Posterior cingulate gyrus (tissue), 11 donors: ENCODE measurements at places on chromosomes 16 and 17.

DNA sequence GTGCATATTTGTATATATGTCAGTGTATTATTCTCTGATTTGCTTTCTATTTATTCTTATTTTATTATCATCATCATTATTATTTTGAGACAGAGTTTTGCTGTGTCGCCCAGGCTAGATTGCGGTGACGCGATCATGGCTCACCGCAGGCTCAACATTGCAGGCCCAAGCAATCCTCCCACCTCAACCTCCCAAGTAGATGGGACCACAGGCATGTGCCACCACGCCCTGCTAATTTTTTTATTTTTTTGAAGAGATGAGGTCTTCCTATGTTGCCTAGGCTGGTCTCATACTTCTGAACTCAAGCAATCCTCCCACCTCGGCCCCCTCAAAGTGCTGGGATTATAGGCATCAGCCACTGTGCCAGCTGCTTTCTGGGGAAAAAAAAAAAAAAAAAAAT, 8.4 kb upstream of the ARHGAP17 start:
- no peak for DNase-seq

GRCh38 chr17:19290066-19290705, 53.0 kb downstream of the EPN2 start:
- no peak for DNase-seq

- DNase-seq = no peak
These were observed 1032.2 kb downstream of the CDH11 start for GRCh38 chr16:64089697-64090096.

DNA sequence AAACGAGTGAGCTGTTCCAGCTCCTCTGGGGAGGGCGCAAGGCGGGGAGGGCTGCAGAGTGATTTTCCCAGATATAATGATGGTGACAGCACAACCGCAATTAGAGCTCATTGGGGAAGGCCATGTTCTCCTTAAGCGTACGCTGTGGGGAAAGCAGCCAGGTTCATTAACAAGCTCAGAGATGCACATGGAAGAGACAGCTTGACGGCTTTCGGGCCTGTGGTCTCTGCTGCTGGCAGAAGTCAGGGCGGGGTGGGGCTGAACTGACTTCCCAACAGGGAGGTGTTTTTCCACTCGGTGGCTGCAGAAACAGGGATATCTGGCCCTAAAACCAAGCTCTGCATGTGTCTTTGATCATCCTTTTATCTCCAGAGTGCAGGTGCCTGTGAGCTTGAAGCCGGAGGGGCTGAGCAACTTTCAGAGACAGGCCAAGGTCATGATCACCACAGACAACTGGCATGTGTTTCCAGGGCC, 24.0 kb upstream of the CACNG1 start:
- no peak for DNase-seq

GRCh38 chr16:46826631-46827030, 4.3 kb downstream of the C16orf87 start:
- DNase-seq = no peak

DNA sequence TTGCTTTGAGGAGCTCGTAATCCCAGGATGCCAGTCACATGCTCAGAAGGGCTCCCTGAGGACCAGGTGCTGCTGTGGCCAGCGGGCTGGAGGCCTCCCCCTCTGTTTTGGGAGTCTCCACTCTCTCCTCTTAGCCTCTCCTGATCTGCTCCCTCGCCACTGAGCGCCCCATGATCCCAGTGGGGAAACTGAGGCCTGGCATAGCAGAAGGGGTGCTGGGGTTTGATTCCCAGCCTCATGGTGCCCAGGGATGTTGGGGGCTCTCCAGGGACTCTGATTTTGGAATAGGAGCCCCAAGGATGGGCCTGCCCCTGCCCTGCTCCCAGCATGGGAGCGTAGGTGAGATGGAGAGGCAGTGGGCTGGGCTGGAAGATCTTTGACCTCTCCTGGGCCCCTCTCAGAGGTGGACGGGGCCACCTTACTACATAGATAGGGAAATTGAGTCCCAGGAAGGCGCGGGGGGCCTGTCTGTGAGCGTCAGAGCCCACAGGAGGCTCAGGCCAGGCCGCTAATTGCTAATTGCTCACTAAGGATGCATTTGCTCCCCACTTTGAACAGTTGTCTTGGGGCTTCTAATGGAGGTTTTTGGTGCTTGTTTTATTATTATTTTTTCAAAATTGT, 525 bp upstream of the ADCY7 start:
- DNase-seq = no peak

DNA sequence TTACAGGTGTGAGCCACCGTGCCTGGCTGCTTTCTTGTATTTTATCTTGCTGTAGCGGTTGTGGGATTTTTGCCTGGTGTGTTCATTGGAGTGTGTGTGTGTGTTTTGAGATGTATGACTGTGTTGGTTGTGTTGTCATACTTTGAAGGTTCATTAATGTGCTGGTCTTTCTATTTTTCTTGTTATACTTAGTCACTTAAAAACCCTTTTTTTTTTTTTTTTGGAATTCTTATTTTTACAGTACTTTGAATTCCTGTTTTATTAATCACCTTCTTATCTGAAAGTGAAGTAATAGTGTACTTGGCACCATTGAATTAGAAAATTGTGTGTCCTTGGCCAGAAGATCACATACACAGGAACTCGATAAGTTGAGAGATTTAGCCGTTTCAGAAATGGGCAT, 30.2 kb downstream of the TENT4B start:
- no peak for DNase-seq

DNA sequence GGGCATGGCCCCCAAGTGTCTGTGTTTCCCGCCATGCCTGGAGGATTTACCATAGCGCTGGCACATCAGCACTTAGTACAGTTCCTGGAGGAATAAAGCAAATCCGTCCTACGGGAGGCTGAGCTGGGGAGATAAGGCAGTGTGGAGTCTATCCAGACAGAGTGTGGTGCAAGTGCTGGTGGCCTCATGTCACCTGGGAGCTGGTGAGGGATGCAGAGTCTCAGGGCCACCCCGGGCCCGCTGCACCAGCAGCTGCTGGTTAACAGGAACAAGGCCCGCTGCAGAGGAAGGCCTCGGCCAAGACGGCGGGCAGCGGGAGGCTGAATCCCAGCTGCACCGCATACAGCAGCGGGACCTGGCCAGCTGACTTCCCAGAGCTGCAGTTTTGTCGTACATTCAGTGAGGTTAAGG, 57.3 kb upstream of the CDC42EP4 start:
- DNase-seq = no peak

- no peak for DNase-seq
These were observed 19.1 kb downstream of the PHAF1 start for GRCh38 chr16:67128887-67129286.

GRCh38 chr17:42253578-42253977, 22.6 kb downstream of the STAT5B start:
- DNase-seq = no peak

GRCh38 chr17:17493986-17494466, 2.2 kb downstream of the RASD1 start:
- DNase-seq = no peak

- peak; percentile 89 for DNase-seq
These were observed 1.1 kb downstream of the ZCCHC14 start for GRCh38 chr16:87491522-87492290.

DNA sequence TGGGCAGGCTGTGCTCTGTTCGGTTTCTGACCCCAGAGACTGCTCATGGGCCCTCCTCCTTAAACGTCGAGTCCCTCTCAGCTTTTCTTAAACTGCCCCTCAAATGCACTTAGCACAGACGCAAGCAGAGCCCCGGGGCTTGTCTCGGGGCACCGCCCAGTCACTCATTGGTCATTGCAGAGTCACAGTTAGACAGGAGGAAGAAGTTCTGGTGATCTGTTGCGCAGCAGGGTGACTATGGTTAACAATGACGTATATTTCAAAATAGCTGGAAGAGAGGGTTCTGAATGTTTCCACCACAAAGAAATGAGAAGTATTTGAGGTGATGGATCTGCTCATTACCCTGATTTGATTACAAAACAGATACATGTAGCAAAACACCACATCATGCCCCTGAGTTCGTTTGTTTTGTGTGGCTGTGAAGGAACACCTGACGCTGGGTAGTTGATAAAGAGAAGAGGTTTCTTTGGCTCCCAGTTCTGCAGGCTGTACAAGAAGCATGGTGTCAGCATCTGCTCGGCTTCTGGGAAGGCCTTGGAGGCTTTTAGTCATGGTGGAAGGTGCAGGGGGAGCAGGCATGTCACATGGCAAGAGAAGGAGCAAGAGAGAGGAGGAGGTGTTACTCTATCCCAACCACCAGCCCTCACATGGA, 387.4 kb downstream of the CPPED1 start:
- DNase-seq = no peak

GRCh38 chr16:89094252-89094879, 714 bp downstream of the ACSF3 start:
- no peak for DNase-seq

GRCh38 chr16:55248058-55248457, 75.9 kb upstream of the IRX6 start:
- no peak for DNase-seq

GRCh38 chr16:60792437-60792836, 1243.8 kb downstream of the CDH8 start:
- DNase-seq = no peak

- DNase-seq = no peak
These were observed 121.2 kb downstream of the SNX11 start for GRCh38 chr17:48228720-48229119.

GRCh38 chr16:88758227-88758943, 26.6 kb downstream of the PIEZO1 start:
- DNase-seq = no peak

DNA sequence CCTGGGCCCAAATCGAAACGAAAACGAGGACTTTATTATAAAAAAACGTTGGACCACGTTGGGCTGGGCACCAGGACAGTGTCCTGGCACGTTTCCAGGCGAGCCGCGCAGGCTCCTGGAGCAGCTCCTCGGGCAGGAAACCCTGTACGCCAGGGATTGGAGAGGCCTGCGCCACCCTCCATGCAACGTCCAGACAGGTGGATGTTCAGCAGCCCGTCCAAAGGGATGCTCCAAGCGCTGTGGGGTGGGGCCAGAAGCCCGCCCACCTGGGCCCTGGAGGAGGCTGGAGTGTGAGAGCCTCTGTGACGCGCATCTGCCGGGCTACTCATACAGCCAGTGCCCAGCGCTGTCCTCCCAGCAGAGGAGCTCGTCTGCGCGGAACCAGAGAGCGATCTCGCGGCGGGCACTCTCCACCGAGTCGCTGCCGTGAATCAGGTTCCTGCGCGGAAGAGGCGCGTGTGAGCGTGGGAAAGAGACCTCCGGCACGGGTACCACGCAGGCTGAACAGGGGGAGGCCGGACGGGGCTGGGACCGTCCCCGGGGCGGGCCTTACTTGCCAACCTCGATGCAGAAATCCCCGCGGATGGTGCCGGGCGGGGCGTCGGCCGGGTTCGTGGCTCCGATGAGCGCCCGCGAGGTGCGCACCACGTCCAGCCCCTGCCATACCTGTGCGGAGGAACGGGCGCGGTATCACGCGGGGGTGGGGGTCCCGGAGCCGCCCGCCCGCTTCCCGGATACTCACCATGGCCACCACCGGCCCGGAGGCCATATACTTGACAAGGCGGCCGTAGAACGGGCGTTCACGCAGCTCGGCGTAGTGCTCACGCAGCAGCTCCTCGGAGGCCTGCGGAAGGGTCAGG, 785 bp downstream of the NME3 start:
- peak; percentile 96 for DNase-seq

DNA sequence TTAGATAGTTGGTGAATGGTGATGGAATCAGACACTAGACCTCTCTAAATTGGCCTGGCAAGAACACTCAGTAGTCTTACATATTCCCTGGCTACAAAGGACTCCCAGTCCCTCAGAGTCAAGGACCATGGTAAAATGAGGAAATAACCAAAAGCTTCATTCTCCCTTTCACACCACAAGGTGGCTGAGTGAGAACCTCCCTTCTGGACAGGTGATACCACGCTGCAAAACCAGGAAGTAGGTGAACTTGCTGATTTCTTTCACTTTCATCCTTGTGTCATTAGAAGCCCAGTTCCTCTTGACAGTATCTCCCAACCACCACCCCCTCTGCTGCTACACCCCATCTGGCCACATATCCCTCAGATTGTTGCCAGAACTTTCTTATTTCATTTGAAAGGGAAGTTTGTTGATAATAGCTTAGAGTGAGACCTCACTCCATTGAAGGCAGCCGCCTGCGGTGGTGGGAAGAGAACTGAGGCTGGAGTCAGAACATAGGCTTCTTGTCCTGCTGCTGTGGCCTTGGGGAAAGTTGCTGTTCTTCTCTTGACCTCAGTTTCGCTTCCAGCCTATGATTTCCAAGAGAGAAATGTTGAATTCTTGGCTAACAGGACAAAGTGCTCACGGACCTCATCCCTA, 290.6 kb upstream of the CCL2 start:
- DNase-seq = no peak

DNA sequence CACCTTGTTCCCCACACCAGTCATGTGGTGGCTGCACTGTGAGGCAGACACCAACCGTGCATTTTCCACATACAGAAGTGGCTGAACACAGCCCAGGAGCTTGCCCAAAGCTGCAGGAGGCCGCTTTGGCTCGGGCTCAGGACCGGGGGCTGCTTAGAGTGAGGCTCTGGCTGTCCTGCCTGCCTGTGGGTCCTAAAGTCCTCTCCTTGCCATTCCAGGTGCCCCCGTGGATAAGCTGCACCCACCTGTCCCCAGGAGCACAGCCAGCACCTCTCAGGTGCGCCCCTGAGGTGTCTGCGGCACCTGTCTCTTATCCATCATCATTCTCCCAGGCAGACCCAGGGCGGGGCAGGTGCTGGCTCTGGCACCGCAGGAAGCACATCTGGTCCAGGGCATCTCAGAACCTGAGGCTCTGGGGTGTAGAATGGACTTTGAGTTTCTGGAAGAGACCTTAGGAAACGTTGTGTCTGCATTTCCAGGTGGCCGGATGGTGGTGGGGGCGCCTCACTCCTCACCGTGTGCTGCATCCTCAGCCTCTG, 180.5 kb upstream of the ZNF469 start:
- DNase-seq = no peak

DNA sequence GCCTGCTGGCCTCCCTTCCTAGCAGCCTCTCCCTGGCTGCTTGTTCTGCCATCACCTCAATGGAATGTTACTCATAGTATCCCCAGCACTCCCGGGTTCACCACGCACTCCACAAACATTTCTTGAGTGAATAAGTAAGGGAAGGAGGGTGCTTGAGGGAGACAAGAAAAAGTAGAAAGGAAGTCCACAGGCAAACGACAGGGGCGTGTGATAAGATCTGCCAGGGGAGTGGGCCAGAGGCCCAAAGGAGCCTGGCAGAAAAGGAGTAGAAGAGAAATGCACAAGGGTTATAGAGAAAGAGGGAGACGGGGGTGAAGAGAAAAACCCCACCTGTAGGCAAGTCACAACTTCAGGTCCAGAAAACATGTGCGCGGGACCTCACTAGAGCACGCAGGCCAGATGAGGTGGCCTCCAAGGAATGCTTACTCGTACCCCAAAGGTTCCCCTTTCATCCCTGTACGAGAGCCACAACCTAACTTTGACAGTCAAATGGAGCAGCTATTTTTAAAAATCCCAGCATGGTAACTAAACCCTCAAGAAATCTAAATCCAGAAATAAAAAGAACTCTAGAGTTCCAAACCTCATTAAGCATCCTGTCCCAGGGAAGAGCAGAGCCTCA, 6.6 kb downstream of the ZDHHC7 start:
- DNase-seq = no peak

DNA sequence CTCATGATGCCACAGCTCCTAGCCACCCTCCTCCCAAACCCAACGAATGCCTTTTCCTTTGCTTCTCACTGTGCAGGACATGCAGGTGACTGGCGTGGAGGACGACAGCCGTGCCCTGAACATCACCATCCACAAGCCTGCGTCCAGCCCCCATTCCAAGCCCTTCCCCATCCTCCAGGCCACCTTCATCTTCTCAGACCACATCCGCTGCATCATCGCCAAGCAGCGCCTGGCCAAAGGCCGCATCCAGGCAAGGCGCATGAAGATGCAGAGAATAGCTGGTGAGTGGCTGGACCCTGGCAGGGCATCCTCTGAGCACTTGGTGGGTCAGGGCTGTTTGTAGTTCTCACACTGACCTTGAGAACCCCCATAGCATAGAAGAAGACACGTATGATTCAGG, 132.3 kb downstream of the SOCS1 start:
- DNase-seq = no peak

- no peak for DNase-seq
These were observed 19.5 kb downstream of the MINK1 start for GRCh38 chr17:4852567-4853207.
